ENCODE measurements at places on chromosomes 3 and 15. TPM values are rescaled to one million over a fixed set of nuclear protein-coding genes. Genes with fewer than 3 reads are reported as not detected.

The CACNA2D2 gene
- 0.06 TPM for total RNA-seq

The MEX3B gene
- total RNA-seq = 11.1 TPM

The SETMAR gene
- 5.0 TPM for total RNA-seq

The FBXL22 gene
- 0.16 TPM for total RNA-seq

The CD86 gene
- not detected for total RNA-seq
